Stimulated activated CD8-positive, alpha-beta memory T cell treated with anti-CD3 and anti-CD28 coated beads, Interleukin-12 subunit alpha, Interleukin-12 subunit beta, amount 100 ng/mL, for 4 hours (primary cell): ENCODE measurements at places on chromosomes 5 and 9.

DNA sequence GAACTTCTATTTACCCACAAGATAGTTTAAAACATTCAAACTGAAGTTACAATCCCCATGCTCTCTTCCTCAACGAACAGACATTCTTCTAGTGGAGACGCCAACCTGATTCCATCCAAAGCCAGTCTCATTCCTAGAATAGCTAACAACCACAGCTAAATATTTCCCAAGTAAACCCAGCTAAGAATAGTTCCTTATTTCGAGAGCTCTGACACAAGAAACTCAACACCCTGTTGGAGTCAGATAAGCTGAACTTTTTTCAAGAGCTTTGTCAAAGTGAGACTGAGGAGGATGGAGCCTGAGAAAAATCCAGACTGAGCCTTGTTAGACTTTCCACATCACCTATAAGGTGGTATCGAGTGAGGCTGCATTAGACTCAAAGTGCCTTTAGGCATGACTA, 56.7 kb upstream of the RPS23 start:
- DNase-seq: no peak

GRCh38 chr5:181105391-181106025, 25.5 kb downstream of the OR2V1 start:
- DNase-seq: no peak

DNA sequence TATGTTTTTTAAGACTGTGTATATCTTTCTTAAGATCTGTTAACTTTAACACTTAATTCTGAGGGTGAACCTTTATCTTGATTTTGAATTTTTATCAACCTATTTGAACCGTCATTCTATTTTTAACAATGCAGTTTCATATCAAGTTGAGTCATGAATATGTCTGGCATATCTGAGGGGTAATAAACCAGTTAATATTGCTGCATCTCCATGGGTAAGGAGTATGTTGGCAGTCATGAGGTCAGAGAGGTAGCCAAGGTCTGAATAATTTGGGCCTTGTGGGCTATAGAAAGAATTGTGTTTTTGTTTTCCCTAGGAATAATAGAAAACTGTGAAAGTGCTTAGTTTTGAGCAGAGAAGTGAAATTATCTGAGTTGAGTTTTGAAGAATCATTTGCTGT, 419.0 kb downstream of the PLK2 start:
- DNase-seq: no peak

- no peak for DNase-seq
Measured at GRCh38 chr5:14032918-14033317, 88.4 kb upstream of the DNAH5 start.

DNA sequence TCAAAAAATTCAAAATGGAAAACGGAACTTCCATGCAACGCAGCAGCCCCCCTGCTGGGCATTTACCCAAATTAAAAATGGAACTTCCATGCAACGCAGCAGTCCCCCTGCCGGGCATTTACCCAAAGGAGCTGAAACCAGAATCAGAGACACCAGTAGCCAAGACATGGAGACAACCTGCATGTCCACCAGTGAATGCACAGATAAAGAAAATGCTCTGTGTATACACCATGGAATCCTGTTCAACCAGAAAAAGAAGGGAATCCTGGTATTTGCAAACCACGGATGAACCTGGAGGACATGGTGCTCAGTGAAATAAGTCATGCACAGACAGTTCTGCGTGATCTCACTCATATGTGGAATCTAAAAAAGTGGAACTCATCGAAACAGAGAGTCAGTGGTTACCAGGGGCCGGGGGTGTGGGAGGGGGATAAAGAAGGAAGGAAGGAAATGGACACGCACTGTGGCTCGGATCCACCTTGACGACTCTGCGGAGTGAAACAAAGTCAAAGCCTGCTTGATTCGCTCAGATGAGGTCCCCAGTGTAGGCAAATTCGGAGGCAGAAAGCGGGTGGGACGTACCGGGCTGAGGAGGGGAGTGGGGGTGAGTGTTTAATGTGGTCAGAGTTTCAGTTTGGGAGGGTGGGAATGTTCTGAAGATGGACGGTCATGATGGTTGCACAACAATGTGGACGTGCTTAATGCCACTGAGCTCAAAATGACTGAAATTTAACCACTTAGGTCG, 40.2 kb upstream of the EXOC3 start:
- no peak for DNase-seq

DNA sequence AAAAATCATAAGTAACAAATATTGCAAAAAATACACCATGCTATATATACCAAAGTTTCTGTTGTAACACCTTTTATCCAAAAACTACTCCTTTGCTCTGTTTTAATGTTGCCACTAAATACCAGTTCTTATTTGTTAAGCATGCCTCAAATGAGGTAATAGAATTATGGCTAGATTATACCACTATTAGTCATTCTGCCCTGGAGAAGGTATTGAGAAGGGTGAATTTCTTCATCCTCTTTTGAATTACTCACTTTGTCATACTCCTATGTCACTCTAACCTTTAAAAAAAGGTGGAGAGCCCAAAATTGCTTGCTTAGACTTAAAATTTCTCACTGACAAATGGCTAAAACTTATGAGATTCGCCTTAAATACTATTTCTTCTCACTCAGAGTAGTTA, 750.9 kb downstream of the MAT2B start:
- DNase-seq: no peak

- DNase-seq: no peak
Measured at GRCh38 chr9:2639786-2640185, 18.2 kb downstream of the VLDLR start.
